ENCODE measurements at places on chromosomes 7 and 10.

GRCh38 chr10:46035923-46036849, 5.8 kb upstream of the NCOA4 start:
- DNase-seq: no peak

- DNase-seq: no peak
Measured at GRCh38 chr10:133529576-133529946, 2.4 kb downstream of the CYP2E1 start.

DNA sequence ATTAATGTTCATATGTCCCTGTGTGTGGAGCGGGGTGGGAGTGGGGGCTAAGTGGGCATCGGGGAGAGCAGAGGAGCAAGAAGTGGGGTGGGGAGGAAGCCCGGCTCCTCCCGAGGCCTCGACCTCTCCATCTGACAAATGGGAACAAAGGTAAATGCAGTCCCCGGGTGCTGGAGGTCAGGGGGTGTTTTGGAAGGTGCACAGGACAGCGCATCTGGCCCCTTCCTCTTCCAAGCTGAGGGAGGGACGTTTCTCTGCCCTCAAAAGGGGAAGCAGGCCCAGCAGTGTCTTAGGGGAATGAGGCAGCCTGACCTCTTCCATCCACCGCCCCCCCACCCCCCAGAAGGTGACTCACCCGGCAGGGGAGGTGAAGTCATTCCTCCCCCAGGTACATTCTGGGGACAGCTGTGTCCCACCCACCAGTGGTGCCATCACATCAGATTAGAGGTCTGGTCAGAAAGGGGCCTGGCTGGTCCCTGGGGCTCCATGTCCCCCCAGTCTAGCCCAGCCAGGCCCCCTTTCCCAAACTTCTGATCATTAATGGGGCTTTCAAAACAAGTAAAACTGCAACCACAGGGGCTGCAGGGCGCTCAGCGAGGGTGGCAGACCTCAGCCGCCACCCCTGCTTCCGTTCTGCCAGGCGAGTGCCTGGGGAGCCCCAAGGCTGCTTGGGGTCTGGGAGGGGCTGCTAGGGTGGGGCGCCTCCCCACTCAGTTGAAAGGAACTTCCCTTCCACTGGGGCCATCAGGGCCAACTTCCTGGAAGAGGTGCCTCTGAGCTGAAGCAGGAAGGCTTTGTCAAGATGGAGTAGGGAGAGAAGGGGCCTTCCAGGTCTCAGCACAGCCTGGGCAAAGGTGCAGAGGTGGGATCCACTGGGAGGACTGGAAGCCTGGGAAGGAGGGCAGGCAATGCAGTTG, 10.8 kb downstream of the LFNG start:
- no peak for DNase-seq

- DNase-seq: no peak
Measured at GRCh38 chr7:78970440-78970916, 483.0 kb downstream of the MAGI2 start.

GRCh38 chr10:3578159-3578558, 206.8 kb downstream of the KLF6 start:
- no peak for DNase-seq

DNA sequence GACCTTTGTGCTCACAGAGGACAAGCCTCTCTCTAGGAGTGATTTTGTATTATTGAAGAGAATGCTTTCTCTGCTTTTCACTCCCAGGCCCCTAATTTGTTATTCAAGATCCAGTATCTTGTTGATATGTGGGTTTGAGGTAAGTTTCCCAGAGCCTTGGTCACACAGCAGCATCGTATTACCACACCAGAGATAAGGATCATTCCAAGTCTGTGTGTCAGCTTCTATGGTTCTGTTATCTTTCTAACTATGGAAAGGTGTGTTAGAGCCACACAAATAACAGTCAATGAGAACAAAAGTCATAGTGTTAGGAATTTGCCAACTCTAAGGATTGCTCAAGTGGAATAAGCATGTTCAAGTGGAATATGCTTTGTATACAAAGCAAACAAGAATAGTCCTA, 1208.3 kb downstream of the GATA3 start:
- DNase-seq: no peak

- DNase-seq: no peak
Measured at GRCh38 chr7:91463330-91463729, 199.1 kb downstream of the FZD1 start.

- no peak for DNase-seq
Measured at GRCh38 chr7:44150466-44150832, 9.3 kb upstream of the MYL7 start.

- DNase-seq: no peak
Measured at GRCh38 chr10:69973678-69974077, 79.0 kb upstream of the MACROH2A2 start.

DNA sequence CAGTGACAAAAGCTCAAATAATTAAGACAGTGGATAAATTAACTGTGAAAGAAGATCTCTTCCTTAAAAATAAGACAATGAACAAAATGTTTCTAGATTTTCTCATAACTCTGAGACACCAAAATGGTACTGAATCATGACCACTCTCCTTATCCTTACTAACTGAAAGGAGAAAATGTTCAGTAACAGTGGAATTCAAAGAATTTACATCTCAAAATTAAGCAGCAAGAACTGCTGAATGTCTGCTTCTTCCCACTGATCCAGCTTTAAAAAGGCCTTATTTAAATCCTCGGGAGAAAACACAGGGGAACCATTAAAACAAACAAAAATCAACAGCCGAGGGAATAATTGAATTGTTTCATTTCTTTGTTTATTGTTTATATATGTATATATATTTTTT, 27.3 kb upstream of the PLXDC2 start:
- DNase-seq: no peak

DNA sequence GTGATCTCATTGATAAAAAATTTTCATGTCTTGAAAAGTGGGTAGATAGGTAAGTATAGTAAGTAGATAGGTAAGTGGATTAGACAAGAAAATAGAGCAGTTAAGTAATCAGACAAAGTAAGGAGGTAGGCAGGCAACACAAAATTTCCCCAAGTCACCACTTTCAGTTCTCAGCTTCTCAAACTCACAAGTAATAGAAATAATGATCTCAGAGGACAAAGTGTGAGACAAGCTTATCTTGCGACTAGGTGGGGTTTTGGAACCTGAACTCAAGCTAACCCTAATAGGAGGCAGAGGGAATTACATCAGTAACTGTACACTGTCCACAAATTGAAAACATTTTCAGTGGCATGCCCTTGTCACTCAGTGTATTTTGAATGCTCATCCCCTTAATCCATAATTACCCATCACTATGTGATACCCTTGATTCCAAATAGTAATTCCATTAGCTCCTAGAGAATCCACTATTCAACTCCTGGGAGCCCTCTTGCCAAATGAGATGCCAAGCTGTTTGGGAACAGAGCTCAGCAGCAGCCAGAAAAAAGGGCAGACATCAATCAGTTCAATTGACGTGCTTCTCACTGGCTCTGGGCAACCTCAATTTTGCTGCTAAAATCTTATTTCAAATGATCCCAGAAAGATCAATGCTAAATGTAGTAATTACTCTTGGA, 703.2 kb downstream of the XPNPEP1 start:
- DNase-seq: no peak
